Left forelimb (tissue), 1 donor: ENCODE measurements at places on chromosomes 5 and 9.

DNA sequence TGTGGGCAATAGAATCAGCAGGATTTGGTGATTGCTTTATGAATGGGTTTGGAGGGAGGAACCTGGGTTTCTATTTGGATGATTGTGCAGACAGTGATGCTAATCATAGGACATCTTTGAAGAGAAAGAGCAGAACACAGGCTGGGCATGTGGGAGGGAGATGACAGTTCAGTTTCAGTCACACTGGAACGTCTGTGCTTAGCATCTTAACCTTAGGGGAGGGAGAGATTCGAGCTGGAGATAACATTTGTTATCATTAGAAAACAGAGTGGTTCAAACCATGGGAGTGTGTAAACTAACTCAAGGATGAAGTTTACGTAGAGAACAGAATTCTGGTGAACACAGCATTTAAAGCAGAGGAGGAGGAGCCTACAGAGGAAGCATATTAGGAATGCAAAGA, 138.6 kb upstream of the PPP2R2B start:
- DNase-seq: no peak

DNA sequence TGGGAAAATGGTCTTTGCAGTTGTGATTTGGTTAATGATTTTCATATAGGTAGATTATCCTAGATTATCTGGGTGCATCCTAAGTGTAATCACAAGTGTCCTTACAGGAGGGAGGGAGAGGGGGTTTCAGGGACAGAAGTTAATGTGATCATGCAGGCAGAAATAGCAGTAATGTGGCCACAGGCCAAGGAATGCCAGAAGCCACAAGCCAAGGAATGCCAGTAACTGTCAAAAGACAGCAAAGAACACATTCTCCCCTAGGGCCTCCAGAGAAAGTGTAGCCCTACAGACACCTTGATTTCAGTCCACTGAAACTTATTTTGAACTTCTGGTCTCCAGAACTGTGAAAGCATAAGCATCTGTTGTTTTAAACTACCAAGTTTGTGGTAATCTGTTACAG, 2074.5 kb downstream of the MAT2B start:
- DNase-seq: no peak

DNA sequence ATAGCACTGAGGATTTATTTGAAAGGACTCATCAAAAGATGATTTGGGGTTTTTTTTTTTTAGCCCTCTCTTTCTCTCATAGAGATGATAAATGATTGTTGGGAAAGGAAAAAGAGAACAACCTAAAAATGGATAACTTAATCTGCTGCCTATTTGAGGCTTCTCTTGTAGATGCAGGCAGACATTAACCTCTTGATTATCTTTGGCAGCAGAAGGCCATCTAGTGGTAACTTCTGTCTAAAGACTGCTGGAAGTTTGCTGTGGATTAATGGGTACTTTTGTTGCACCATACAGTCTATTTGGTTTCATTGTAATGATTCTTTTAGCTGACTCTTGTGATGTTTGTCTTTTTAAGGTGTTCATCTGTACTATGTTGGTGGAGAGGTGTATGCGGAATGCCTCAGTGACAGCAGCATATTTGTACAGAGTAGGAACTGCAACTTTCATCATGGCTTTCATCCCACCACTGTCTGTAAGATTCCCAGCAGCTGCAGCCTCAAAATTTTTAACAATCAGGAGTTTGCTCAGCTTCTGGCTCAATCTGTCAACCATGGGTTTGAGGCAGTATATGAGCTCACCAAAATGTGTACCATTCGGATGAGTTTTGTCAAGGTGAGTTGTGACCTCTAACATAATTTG, 18.8 kb downstream of the SMIM32 start:
- no peak for DNase-seq

GRCh38 chr9:125707472-125707804, 430 bp upstream of the MAPKAP1 start:
- no peak for DNase-seq

- no peak for DNase-seq
Measured at GRCh38 chr9:1978941-1979340, 36.2 kb upstream of the SMARCA2 start.

DNA sequence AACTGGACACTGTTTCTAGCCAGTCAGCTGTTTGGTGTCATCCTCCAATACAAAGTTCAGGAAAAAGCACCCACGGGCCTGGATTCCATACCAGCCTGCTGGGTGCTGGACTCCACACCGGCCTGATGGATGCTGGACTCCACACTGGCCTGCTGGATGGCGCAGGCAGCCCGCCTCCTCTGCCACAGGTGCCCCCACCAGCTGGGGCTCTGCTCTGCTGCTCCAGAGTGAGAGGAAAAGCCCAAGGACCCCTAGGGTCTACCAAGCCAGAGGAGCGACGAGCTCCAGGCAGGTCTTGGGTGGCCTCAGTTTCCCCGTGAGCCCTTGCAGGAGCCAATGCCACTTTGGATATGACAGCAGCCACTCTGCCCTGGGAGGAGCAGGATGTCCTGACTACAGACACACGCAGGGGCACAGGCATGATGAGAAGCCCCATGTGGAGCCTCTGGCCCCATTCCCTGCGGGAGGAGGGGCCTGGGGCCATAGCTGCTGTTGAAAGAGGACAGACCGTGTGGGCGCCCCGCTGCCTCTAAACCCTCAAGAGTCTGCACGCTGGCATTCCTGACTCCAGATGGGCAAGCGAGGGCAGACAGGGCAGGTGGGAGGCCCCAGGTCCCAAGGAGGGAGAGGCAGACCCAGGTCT, 141.6 kb downstream of the OLFM1 start:
- DNase-seq: no peak

DNA sequence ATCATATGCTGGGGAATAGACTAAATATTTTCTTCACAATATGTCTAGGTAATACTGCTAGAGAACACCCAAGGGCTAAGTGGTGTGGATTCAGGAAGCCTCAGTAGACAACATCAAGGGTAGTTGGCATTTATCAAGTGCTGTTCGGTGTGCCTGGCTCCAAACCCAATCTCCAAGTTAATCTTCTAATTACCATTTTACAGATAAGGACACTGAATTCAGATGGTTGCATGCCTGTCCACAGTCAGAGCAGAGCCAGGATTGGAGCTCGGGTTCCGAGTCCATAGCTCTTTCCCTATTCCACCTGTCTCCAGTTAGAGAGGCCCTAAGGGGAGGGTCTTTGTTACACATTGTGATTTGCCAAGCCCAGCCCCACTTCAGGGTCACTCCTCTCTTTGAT, 58.2 kb downstream of the FGF18 start:
- DNase-seq: no peak

DNA sequence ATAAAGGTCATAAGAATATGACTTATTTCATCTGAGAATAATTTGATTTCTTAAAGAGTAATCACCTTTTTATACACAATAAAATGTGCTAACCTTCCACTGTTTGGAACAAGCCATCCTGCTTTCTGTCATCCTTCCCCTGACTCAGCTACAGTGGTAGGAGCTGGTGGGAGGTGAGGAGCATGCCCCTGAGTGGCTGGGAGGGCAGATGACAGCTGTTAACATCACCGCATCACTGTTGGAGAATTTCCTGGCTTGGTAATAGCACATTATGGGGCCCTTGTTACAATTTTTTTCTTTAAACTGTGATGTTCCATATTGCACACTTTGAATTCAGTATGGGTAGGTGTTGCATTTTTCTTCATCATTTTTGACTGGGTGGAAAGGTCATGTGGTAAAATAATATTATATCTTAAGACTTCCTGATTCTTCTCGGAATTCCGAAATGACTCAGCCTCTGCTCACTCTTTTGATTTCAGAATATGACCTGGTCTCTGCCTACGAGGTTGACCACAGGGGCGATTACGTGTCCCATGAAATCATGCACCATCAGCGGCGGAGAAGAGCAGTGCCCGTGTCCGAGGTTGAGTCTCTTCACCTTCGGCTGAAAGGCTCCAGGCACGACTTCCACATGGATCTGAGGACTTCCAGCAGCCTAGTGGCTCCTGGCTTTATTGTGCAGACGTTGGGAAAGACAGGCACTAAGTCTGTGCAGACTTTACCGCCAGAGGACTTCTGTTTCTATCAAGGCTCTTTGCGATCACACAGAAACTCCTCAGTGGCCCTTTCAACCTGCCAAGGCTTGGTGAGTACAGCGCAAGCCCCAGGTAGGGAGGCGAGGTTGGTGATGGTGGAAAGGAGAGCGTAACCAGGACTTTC, 5.8 kb downstream of the ADAMTS16 start:
- DNase-seq: no peak

- DNase-seq: peak; percentile 59
Measured at GRCh38 chr9:136014147-136014923, 53.2 kb upstream of the UBAC1 start.

GRCh38 chr9:4463824-4464223, 26.4 kb upstream of the SLC1A1 start:
- DNase-seq: no peak

DNA sequence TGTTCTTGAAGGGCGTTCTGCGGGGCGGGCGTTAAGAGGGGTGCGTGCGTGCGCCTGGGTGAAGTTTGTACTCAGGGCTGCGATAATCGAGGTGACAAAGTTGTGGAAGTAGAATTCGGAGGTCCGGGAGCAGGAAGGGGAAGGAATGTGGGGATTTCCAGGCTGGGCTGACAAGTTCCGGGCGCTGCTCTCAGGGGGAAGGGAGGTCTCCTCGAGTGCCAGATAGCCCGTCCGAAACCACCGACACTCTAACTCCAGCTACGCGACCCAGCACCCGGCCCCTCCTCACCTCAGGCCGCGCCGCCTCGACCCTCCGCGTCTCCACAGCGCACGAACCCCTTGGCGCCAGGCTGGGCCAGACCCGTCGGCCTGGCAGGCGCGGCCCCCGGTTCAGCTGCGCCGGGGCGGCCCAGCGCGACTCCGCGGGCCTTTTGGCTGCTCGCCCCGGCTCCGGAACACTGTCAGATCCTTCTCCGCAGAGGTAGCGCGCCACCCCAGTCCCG, at the start of gene IL6ST:
Gene IL6ST (minus strand): TSS at position 469 of the 503 bp plus-strand sequence. CDS start 18,685 bp downstream, outside the sequence.
- DNase-seq: no peak

DNA sequence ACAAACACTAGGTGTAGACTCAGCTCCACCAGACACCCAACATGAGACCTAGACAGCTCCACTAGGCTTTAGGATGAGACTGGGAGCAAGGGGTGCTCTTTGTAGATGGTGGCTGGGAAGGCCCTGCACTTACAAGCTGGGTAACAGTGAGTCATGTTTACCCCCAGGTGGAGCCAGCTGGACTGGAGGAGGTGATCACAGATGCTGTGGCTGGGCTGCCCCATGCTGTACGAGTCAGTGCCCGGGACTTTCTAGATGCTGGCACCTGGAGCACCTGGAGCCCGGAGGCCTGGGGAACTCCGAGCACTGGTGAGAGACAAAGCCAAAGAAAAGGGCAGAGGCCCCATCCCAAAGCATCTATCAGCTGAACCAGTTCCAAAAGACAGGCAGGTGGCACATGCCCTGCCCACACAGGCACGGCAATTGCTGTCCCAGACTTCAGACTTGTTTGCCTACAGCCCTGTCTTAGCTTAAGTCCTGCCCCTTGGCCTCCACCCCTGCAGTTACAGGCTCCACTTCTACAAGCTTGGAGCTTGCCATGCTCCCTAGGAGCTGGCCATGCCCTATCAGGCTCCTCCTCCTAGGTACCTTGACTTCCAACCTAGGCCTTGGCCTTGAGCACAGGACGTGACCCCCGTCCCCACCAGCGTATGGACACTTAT, 2.7 kb downstream of the CCL27 start:
- DNase-seq: no peak

DNA sequence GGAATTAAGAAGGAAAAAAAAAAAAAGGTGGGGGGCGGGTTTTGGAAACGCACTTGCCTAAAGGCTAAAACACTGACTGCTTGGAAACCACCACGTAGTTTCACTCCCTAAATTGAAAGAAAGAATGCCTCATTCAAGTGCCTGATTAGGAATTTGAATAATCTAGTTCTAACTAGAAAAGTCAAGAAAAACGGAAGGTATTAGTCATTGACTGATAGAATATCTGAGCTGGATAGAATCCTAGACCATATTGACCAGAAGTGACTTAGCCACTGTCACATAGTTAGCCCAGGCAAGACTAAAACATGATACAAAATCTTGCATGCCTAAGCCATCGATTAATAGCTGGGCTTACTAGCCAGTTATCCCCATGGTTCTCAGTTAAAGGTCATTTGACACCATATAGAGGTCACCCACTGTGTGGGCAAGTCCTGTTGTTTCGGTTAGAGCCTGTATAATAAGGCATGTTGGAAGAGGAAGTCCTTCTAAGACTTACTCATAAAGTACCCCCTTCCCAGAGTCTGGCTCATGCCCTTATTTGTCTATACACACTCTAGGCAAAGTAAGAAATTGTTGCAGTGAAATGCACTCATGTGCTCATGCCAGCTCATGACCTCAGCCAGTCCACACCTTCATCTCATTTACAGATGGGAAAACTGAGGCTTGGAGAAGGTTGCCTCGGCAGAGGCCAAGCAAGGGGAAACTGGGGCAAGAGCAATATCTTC, 40.2 kb downstream of the SH3RF2 start:
- DNase-seq: no peak

GRCh38 chr9:121815084-121815483, 163.7 kb downstream of the DAB2IP start:
- no peak for DNase-seq

- DNase-seq: no peak
Measured at GRCh38 chr5:169637085-169637548, at the start of gene DOCK2. Gene DOCK2 (plus strand): TSS chr5:169637275. CDS start chr5:169637327, 52 bp downstream.
